Right ventricle myocardium superior (tissue), 1 donor: ENCODE measurements at places on chromosomes 13 and 19. TPM values are rescaled to one million over a fixed set of nuclear protein-coding genes. Genes with fewer than 3 reads are reported as not detected.

FBN3 gene
- not detected for total RNA-seq

GAPDHS gene
- not detected for total RNA-seq

KANK3 gene
- total RNA-seq = 21.8 TPM

GRCh38 chr13:19596960-19597361 is 35.6 kb upstream of the TPTE2 start:
- no peak for DNase-seq
